Cardiac muscle cell (in vitro differentiated cells and primary cell): ENCODE measurements at places on chromosomes 1 and 21.
A peak's percentile ranks its signal among the peaks of the same experiment; 100 is the strongest.

- H3K27ac ChIP-seq, result no peak overlapping the region
- no peaks in the 10 kb centered on the region for H3K27me3 ChIP-seq
- H3K4me1 ChIP-seq, result peaks cover 24% of the 10 kb centered on the region
- H3K36me3 ChIP-seq, result peaks cover 46% of the 10 kb centered on the region
- no peak for DNase-seq
Observed at GRCh38 chr1:167689567-167689920, 32.2 kb upstream of the MPZL1 start.

DNA sequence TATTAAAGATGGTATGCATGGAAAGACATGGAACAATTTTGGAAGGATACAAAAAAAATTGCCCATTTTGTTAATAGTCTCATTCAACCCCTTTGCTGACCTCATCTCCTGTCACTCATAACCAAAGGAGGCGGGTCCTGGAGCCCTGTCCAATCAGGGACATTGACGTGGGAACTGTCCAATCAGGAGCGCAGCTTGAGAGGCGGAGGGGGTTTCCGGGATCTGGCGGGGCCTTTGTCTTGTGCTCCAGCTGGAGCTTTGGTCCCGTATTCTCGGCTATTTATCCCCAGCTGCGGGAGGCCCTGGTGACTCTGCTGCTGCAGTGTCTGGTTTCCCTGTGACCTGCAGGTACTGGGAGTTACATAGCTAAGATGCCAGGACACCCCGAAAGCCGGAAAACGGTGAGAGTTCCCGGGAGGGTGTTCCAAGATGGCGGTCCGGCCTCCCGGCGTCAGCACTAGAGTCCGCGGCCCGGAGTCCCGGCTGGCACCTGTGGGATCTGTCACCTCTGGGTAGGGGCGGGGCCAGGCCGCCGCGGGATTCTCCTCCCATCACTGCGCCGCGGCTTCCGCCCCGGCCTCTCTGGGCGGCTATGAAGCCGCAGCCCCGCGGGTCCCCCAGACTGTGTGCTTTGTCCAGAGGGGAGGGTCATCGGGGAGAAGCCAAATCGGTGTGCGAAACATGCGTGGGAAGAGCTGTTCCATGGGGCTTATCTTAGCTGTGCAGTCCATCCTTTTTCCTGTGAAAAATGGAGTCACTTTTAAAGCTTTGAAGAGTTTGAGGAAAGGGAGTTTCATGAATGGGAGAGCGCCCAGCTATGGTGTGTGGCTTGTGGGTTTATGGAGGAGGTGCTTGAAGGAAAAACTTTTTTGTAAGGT lies at the start of gene ZNF678:
Gene ZNF678, plus strand, starts transcription at position 233 of the 878 bp plus-strand sequence. CDS start 87,436 bp downstream, outside the sequence.
- H3K4me3 ChIP-seq, result peak within 1 kb of the TSS; percentile 53
- no peaks in the 10 kb centered on the region for H3K27me3 ChIP-seq
- DNase-seq, result peak; percentile 94
- no peaks in the 10 kb centered on the region for H3K36me3 ChIP-seq
- peaks cover 10% of the 10 kb centered on the region for H3K4me1 ChIP-seq
- peak within 1 kb of the TSS; percentile 99 for H3K27ac ChIP-seq

DNA sequence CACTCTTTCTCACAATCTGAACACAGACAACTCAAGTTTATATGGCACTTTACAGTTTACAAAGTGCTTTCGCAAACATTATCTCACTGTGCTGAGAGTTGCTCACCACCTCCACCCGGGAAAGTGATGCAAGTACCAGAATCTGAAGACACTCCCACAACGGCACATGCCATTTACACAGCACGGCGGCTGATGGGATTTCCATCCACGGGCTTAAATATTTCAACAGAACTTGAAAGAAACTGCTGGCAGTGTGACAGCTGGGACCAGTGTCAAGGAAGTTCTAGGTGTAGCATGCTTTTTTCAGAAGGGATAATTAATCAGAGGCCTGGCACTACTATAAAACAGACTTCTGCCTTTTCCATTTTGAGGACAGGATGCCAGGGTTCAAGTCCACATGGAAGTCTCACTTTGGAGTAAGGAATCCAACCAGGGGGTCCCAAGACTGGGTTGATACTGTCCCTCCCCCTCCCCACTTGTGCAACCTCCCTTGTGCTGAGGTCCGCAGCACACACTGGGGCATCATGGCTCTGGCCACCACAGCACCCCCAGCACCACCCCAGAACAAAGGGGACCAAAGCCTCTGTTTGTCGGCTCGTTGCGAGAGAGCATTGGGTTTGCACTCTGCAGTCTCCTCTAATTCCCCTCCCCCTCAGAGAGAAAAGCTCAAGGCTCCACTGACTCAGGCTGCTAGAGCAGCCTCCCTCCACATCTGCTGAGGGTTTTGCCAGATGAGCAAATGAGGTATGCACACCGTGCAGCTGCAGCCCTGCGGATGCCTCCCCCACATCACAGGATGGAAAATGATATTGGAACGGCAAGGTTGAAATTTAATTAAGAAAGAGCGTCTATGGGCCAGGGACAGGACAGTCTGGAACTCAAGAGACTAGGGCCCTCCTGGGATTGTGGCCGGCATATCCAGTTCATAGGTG lies 154.9 kb downstream of the TGFBR3 start:
- no peaks in the 10 kb centered on the region for H3K36me3 ChIP-seq
- H3K4me3 ChIP-seq, result no peak overlapping the region
- H3K27me3 ChIP-seq, result no peaks in the 10 kb centered on the region
- H3K4me1 ChIP-seq, result no peaks in the 10 kb centered on the region
- no peak overlapping the region for H3K27ac ChIP-seq

DNA sequence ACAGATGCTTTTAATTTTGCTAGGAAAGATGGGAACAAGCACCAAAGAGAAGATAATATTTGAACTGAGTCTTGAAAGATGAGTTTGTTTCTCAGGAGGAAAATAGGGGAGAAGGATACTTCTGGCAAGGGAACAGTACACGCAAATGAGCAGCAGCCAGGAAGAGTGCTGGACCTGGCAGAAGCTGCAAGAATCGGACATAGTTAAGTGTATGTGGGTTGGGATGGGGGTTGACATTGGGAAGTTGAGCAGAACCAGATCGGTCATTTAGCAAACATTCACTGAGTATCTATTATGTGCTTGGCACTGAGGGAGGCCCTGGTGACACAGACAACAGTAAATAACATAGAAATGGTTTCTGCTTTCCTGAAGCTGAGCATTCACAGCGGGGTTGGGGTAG lies 198.8 kb downstream of the PLPP3 start:
- no peak overlapping the region for H3K4me3 ChIP-seq
- DNase-seq, result no peak
- peaks cover 25% of the 10 kb centered on the region for H3K4me1 ChIP-seq
- H3K27ac ChIP-seq, result no peak overlapping the region

GRCh38 chr1:151340870-151341754 lies 5.9 kb downstream of the RFX5 start:
- no peaks in the 10 kb centered on the region for H3K27me3 ChIP-seq
- H3K4me3 ChIP-seq, result no peak overlapping the region
- peak overlapping the region; percentile 72 for H3K27ac ChIP-seq
- H3K36me3 ChIP-seq, result peaks cover 11% of the 10 kb centered on the region

GRCh38 chr1:193593147-193593885 lies 406.9 kb upstream of the B3GALT2 start:
- no peak overlapping the region for H3K4me3 ChIP-seq
- no peaks in the 10 kb centered on the region for H3K27me3 ChIP-seq
- H3K27ac ChIP-seq, result no peak overlapping the region

DNA sequence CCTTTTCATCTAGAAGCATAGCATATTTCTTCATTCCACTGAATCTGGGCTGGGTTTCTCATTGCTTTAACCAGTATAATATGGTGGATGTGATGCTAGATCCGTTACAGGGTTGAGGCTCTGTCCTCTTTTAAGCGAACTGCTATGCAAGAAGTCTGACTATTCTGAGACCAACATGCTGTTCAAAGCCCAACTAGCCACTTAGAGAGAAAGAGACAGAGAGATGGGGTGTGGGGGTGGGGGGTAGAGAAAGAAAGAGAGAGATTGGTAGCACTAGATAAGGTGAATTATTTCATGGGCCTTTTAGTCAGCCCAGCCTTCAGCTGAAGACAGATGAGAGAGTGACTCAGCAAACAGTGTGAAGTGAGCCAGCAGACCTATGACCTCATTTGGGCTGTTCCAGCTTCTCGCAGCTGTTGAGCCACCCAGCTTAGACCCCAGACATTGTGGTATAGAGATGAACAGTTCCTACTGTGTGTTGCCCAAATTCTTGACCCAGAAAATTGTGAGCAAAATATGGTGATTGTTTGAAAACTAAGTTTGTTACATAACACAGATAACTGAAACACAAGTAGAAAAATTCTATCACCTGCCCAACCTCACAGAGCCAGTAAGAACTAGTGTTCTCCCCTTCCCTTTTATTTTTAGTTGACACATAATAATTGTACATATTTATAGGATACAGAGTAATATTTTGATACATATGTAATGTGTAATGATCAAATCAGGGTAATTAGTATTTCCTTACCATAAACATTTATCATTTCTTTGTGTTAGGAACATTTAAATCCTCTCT lies 40.7 kb upstream of the PRKACB start:
- no peaks in the 10 kb centered on the region for H3K36me3 ChIP-seq
- DNase-seq, result peak; percentile 58
- peaks cover 16% of the 10 kb centered on the region for H3K4me1 ChIP-seq
- H3K27me3 ChIP-seq, result no peaks in the 10 kb centered on the region

DNA sequence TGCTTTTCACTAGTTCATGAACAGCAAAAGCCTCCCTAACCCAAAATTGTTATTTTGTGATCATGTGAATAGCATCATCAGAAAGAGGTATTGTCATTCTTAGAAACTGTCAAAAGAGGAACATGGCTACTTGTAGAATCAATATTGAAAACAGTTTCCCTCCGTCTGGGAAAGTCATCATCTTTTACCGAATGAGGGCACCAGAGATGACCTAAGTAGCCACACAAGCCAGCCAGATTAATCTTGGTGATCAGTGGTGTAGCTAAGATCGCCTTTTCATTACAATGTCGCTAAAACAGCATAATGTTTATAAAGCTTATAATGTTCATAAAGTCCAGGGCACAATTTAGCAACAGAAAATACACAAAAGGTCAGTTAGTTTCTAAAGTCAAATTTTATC lies 136.1 kb downstream of the SIPA1L2 start:
- H3K27ac ChIP-seq, result no peak overlapping the region
- H3K4me3 ChIP-seq, result no peak overlapping the region
- DNase-seq, result no peak
- H3K36me3 ChIP-seq, result peaks cover 33% of the 10 kb centered on the region
- H3K4me1 ChIP-seq, result peaks cover 2% of the 10 kb centered on the region

GRCh38 chr1:184888505-184888904 lies 85.8 kb downstream of the NIBAN1 start:
- no peak overlapping the region for H3K27ac ChIP-seq
- no peak for DNase-seq
- no peaks in the 10 kb centered on the region for H3K36me3 ChIP-seq
- H3K4me3 ChIP-seq, result no peak overlapping the region
- H3K4me1 ChIP-seq, result peaks cover 14% of the 10 kb centered on the region
- peaks cover under 1% of the 10 kb centered on the region for H3K27me3 ChIP-seq

GRCh38 chr1:12138196-12139168 lies 28.3 kb upstream of the TNFRSF1B start:
- H3K27ac ChIP-seq, result no peak overlapping the region
- no peaks in the 10 kb centered on the region for H3K27me3 ChIP-seq
- H3K36me3 ChIP-seq, result no peaks in the 10 kb centered on the region
